C1 segment of cervical spinal cord (tissue), 14 donors: ENCODE measurements at places on chromosomes 13 and 19.

DNA sequence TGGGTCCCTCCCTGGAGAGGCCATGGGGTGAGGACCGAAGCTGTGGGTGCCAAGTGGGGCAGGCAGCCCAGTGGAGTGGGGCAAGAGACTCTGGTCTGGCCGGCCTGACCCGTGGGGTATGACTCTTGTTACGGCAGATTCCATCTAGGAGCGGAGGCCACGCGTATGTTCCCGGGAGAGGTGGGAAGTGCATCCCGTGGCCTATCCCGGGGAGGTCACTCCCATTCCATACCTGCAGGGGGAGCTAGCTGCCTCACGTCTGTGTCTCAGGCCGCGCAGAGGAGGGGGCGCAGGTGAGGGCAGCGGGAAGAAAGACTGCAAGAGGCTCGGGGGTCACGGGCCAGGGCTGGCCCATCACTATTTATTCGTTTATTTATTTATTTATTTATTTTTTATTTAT, 4.9 kb downstream of the CSNK1G2 start:
- no peak for DNase-seq

DNA sequence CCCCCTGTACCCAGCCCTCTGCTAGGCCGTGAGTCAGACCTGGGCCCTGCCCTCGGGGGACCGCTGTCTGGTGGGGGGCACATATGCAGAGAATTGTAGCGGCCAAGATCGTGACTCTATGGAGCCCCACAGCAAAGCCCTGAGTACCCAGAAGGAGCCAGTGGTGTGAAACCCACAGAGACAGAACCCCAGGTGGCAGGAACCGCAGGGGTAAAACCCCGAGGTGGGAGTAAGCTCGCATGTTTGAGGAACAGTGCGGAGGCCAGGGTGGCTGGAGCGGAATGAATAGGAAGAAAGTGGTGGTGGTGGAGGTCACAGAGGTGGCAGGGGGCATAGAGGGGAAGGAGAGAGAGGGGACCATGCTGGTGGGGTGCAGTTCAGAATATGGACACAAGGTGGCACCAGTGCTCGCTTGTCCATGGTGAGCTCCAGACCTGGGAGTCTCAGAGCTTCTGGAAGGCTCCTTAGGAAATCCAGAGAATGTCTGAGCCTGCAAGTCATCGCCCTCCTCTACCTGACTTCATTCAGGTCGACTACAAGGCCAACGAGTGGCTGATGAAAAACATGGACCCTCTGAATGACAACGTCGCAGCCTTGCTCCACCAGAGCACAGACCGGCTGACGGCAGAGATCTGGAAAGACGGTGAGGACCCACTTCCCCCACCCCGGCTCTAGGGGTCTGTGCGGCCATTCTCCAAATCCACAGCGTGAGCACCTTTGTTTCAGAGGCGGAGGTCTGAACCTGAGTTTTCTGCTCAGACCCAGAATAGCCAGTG, 48.9 kb downstream of the MYH14 start:
- no peak for DNase-seq

DNA sequence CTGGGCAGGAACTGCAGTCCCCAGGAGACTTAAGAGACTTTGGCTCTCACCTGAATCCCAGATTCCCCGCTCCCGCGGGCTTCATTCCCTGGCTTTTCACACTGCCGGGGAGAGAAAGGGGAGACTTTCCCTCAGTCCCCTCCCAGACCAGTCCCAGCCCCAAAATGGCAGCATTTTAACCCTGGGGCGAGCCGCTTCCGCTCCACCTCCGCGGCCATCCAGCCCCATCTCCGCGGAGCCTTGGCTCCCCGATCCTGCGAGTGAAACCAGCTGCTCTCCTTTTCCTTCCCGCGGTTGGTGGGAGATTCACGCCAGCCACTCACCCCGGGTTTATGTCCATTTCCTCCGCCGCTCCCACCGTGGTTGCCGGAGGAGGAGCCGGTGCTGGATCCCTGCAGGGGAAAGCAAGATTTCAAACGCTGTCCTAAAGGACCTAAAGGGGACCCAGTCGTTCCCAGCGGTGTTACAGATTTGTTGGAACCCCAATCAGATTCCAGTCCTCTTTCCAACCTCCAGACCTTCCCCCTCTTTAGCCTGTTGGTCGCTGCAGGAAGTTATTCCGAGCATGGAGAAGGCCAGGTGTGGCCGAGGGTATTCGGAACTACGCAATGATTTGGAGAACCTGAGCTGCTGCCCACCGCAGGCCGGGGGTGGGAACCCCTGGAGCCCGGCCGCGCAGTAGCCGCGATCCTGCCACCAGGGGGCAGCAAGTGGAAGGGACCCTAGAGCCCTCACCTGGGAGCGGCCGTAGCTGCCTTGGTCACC, 3.4 kb downstream of the DMKN start:
- DNase-seq, result peak; percentile 33

GRCh38 chr13:111384441-111385182, 64.2 kb downstream of the TEX29 start:
- DNase-seq, result no peak

DNA sequence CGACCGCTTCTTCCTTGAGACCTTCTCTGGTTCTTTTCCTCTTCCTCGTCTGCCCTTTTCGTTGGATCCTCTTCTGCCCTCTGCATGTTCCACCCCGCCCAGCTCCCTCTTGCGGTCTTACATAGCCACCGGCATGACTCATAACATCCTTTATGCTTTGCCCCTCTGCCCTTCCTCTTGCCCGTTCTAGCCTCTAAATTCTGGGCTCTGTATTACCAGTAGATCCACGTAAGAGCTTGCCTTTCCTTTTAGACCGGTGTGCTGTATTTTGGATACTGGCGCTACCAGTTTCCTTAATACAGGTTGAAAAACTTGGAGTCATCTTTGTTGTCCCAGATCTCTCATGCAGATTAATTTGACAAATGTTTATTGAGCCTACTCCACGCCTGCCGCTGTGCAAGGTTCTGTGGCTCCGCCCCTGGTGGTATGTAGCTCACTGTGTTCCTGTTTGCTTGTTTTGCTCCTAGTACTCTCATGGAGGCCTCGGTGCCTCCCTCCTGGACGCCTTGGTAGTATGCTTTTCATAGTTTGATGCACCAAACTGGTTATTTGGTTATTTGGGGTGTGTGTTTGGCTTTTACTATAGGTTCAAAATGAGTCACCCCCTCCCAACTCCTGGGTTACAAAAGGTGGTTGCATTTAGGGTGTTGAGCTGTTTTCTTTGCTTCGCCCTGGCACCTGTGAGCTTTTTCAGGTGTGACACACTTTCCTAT, 1.7 kb downstream of the GTF3A start:
- peak; percentile 79 for DNase-seq

GRCh38 chr13:33775339-33776108, 42.4 kb upstream of the RFC3 start:
- DNase-seq, result no peak

DNA sequence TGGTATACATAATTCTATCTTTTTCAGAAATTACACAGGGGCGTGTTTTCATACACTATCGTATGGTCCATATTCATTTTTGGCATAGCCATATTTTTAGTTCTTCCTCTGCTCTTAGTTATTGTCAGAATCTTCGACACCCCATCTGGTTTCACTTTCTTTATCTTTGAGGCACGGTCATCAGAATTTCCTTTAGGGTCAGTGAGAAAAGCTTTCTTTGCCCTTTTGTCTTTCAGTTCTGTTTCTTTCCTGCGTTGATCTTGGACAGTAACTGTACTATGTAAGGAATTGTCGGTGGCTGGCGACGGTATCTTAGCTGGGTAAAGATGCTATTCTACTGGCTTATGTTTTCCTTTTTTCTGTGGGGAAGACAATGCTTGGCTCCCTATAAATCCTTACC, 10.6 kb upstream of the KIR2DL4 start:
- no peak for DNase-seq

DNA sequence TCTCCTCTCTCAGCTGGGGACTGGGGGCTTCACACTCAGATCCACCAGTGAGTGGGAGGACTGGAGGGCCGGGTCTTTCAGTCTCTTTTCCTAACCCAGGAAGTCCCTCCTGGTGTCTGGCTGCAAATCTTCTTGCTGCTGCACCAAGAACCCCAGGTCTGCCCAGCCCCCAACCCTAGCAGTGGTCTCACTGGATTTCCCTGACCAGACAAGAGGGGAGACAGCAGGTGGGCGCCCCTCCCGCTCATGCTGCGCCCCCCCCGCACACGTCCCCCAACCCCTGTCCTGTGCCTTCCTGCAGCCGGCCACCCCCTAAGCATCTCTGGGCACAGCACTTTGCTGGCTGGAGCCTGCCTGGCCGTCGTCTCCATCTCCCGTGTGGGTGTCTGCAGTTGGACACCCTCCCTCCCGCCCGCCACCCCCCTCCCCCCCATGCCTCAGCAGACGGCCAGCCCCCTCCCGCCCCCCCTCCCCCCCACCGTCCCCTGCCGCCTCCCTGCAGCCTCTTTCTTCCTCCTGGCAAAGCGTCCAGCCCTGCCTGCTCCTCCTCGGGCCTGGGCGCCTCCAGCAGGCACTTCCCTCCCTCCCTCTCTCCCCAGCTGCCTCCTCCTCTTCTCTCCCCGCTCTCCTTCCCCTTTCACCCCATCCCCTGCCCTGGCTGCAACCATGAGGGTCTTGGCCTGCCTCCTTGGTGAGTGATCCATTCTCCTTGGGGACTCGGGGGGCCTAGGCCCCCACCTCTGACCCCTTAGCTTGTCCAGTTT, at the start of gene SSC5D:
Gene SSC5D (plus strand): TSS at position 513 of the 764 bp plus-strand sequence. CDS start 154 bp downstream, at position 667.
- no peak for DNase-seq

DNA sequence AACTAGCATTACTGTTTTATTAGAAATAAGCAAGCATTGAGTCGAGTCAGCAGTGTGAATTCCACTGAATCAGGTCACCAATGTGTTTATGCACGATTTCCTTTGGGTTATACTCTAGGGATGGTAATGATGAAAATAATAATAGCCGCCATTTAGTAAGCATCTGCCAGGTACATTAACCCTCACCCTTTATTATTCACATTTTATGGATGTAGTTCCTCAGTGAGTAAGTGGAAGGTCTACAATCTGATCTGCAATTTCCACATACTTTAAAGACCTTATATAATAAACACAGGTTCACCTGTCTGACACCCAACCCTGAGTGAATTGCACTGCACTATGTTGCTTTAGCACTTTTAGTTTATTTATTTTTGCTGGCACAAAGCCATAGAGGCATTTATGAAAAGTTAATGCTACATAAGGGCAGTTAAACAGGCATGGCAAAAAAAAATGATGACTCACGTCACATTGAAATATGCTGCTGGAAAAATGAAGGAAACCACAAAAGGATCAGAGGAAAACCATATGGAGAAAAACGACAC, 122.4 kb downstream of the TRPC4 start:
- no peak for DNase-seq

- DNase-seq, result no peak
These were observed 195.5 kb downstream of the RGCC start for GRCh38 chr13:41652735-41653361.
